ENCODE measurements at places on chromosomes 5 and 9. TPM values are rescaled to one million over a fixed set of nuclear protein-coding genes. Genes with fewer than 3 reads are reported as not detected.

DNA sequence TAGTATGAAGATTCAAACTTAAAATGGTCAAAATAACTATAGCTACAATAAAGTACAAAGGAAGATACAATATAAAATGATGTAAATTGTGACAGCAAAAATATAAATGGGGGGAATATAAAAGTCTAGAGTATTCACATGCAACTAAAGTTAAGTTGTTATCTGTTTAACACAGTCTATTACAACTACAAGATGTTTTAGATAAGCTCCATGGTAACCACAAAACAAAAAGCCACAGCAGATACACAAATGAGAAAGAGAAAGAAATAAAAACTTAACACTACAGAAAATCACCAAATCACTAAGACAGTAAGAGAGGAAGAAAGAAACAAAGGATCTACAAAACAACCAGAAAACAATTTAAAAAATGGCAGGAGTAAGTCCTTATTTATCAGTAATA, 17.0 kb upstream of the SH3TC2 start:
- no peak for DNase-seq

GRCh38 chr9:132769906-132770769, 99.9 kb downstream of the GTF3C4 start:
- DNase-seq, result no peak

PCDHA9 gene
- not detected for polyA plus RNA-seq

GRCh38 chr5:120419127-120419526, 45.0 kb upstream of the PRR16 start:
- DNase-seq, result no peak

DNA sequence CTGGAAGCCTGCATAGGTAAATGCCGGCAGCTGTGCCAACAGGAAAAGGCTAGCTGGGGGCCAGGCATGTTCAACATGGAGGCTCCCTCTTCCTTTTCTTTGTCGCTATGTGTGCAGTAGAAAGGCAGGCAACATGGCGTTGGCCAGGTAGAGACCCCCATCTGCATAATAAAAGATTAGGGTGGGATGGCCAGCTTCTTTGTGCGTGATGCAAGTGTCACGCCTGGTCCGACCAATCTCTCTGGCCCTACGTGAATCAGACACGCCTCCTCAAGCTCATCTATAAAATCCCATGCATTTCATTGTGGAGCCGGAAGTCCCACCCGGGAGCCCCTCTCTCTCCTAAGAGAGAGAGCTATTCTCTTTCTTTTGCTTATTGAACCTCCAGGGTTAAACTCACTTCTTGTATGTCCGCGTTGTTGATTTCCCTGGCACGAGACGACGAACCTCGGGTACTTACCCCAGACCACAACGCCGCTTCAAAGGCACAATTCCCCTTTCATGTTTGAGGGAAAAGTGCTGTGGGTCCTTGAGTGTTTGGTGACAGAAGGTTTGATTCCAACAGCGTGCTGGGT, 25.0 kb upstream of the C5orf47 start:
- DNase-seq, result no peak

DNA sequence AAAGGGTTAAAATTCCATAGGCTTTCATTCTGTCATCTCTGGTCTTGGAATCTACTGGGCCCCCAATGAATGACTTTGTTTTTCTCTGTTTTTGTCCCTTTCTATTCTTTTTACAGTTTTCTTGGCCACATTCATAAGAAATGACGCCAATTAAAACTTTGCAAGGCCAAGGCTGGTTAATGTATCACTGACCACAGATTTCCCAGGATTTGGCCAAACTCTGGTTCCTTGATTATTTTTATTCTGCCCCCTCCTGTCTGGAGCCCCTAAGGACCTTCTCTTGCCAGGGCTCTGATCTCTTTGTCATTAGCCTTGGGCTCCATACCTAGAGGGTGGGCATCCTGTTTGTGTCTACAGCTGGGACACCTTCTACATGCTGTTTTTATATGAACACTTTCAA, 388.9 kb upstream of the PAPPA start:
- DNase-seq, result no peak

HACD4 gene
- polyA plus RNA-seq, result 3.1 TPM

DOCK8 gene
- polyA plus RNA-seq, result 10.9 TPM

THBS4 gene
- polyA plus RNA-seq, result 19.3 TPM

SPATA24 gene
- 12.7 TPM for polyA plus RNA-seq

SPATA31A3 gene
- not detected for polyA plus RNA-seq

DNA sequence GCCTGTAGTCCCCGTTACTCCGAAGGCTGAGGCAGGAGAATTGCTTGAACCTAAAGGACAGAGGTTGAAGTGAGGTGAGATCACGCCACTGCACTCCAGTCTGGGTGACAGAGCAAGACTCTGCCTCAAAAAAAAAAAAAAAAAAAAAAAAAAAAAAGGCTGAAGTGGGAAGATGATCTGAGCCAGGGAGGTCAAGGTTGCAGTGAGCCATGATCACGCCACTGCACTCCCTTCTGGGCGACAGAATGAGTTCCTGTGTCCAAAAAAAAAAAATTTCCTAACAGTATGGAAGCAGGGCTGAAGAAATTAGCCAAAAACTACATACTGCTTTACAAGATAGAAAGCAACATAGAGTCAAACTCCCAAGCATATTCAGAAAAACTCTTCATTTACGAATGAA, 132.8 kb downstream of the CPLANE1 start:
- DNase-seq, result no peak

GRCh38 chr9:84990416-84990815, 320.9 kb downstream of the NTRK2 start:
- no peak for DNase-seq

- DNase-seq, result no peak
These were observed 260.4 kb upstream of the ADRA1B start for GRCh38 chr5:159655757-159656409.

CDKN2B-AS1 gene
- polyA plus RNA-seq, result 0.14 TPM

- DNase-seq, result no peak
These were observed 126.1 kb downstream of the DRD1 start for GRCh38 chr5:175317872-175318271.

GAPVD1 gene
- 31.0 TPM for polyA plus RNA-seq

Data from right renal cortex interstitium (tissue), 3 donors.